ENCODE measurements at places on chromosomes 1 and 21.

DNA sequence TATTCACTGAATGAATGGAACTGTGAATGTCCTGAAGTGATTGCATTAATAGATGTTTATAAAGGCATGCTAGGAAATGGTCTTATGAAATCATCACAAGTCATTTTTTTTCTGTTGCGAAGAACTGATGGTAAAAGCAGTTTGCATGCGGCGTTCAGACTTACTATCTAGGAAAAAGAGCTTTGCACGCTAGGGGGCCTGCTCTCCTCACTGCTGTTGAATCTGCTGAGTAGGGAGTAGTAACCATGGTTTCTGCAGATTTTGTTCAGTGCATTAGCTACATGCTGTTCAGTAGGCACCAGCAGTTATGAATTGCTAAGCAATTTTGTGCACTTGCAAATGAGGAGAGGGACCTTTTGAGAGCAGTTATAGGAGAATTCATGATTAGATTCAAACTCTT is 57.9 kb downstream of the CENPF start:
- DNase-seq = no peak

DNA sequence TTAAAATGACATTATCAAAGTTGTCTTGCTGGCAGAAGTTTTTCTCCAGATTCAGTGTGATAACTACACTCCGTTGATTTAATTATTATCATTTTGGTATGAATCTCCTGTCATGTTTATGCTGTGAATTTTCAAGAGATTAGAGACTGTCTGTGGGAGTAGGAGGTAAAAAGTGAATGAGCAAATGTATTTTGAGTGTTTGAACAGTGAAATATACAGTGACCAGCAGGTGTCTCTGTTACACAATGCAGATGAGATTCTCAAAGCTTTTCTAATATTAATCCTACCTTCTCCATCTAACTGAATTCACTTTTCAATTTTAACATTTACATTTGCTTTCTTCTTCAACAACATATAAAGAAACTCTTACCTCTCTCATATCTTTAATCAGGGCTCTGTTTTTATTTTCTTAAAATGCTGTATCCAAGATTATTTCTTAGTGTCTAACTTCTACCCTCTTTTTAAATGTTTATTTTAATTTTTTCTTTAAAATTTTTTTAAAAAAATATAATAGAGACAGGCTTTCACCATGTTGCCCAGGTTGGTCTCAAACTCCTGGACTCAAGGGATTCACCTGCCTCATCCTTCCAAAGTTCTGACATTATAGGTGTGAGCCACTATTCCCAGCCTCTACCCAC is 20.9 kb upstream of the HSPA13 start:
- peak; percentile 54 for DNase-seq

- DNase-seq = no peak
Measured at GRCh38 chr1:213452501-213452900, 401.5 kb downstream of the RPS6KC1 start.

- DNase-seq = no peak
Measured at GRCh38 chr1:221227872-221228337, 348.7 kb downstream of the HLX start.

DNA sequence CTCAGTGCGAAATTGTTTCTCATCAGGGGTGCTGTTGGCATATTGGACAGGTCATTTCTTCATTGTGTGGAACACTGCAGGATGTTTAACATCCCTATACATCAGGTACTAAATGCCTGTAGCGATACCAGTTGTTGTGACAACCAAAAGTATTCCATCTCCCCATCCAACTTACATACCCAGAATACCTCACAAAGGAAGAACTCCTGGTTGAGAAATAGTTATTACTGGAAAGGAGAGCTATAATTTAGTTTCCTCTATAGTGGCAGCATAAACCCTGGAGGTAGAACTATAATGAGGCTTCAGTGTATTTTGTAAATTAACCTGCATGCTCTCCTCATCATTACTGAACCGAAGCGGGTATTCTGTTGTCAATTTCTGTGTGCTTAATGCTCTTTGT is 45.1 kb downstream of the IVNS1ABP start:
- no peak for DNase-seq

DNA sequence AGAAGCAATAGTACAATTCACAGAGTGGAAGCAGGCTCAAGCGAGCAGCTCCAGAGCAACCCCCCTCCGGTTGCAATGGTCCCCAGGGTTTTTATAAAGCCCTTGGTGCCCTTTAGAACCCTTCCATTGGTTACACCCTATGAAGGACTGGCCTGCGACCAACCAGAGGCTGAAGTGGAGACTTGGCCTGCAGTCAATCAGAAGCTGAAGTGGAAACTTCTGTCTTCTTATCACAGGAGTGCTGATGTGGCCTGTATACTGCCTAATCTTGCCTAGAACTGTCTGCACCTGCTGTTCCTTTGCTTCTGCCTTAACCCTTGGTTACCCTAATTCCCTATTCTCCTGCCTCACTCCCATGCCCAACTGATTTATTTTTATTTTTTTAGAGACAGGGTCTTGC is 15.4 kb upstream of the FRRS1 start:
- DNase-seq = no peak

GRCh38 chr1:78437396-78437795 is 53.4 kb upstream of the PTGFR start:
- DNase-seq = no peak

DNA sequence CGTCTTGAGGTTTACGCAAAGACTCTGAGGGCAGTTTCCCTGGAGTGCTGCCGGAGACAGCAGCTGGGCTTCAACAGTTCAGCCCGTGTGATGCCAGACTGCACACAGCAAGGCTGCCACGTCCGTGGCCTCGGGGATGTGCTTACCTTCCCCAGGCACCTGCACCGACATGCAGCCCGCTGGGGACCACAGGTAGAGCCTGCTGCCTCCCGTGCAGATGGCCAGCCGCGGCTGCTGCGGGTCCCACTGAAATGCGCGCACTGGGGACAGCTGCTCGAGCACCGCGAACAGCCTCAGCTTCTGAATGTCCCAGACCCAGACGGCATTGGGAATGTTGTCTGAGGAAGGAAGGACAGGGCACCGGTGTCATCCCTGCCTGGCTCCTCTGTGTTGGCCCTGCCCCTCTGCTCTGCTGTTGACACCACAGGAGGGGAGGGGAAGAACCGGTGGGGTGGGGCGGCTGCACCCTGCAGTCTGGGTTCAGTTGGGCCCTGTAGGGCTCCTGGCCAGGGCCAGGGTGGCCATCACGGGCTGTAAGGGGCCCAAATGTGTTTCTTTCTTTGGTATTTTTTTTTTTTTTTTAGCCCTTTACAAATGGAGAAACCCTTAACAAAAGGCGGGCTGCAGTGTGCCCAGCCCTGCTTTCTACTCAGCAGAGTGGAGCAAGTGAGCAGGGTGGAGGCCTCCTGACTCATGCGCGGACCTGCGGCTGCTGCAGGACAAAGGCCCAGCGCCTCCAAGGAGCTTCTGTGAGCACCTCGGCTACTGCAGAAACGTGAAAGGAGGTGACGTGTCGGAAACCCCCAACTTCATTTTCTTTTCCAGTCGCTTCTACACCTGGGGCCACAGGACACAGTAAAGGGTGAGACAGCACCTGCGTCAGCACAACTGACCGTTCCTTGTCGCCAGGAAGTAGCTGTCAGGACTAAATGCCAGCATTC is 6.8 kb downstream of the TPRG1L start:
- no peak for DNase-seq

DNA sequence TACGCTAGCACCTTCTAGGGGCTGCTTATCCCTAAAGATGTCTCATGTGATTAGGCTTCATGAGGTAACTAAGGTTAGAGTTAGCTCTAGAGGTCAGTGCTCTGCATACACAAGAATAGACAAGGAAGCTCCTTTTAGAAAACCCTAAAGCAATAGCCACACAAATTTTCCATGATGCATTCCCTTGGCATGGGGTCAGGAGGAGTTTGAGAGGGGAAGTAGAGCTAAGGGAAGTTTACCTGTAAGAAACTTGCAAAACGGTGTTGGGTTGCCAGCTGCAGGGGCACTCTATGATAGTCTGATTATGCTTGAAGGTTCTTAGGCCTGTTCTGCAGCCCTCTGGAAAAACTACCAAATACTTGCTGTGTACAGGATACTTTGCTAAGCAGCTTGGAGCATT is 39.0 kb upstream of the A3GALT2 start:
- DNase-seq = no peak

DNA sequence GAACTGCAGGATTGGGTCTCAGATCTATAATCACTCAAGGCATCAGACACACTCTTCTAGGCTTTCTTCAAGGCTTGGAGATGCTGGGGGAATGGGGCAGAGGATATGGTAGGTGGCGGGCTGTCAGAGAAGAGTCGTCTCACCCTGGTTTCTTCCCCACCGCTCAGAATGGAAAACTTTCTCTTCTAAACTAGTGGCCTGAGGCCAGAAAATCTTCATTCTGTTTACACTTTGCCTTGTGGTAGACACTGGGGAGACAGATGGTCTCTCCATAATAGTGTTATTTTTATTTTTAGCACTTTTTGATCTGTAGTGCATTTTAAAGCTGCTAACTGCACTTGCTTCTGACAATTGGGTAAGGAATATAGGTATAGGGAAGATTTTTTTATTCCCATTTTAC is 2.6 kb downstream of the PRELP start:
- DNase-seq = no peak

DNA sequence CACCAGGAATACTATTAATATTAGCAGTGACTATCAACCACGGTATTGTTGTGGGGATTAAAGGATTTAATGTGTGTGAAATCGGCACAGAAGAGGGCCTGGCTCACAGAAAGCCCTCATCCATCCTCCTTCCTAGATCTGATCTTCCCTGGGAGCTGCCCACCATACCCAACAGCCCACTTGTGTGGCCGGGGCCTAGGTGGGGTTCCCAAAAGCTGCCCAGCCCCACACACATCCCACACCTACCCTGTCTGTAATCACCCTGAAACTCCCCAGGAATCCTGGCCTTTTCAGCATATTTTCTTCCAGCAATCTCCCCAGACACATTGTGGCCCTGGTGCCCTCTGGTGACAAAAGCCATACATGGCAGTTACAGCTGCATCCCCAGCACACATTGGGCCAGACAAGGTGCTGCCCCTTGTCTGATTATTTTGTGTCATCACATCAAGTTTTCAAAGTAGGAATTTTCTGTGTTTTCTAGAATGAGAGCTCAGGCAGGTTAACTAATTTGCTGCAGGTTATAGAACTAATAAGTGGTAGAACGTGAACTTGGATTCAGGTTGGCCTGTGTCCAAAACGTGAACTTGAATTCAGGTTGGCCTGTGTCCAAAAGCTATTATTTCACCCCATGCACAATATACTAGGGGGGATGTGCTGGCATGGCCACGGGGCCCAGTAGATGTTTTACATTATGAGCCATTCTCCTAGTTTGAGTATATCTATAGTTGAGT is 5.3 kb upstream of the SLC6A9 start:
- DNase-seq = peak; percentile 54

DNA sequence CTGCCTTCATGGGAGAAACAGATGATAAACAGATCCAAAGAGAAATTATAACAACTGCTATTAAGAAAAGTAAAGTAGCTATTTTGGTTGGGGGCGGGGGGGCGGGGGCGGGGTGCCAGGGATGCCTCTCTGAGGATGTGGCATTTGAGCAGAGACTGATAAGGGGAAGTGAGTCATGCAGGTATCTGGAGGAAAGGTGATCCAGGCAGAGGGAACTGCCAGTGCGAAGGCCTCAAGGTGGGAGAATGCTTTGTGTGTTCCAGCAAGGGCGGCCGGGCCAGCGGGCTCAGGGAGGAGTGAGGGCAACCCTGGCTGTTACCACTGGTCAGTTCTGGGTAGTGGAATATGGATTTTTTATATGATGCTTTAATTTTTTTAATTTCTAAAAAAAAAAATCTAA is 7.0 kb upstream of the TNFRSF1B start:
- DNase-seq = no peak

GRCh38 chr1:115158181-115158580 is 68.9 kb upstream of the TSPAN2 start:
- no peak for DNase-seq

- DNase-seq = no peak
Measured at GRCh38 chr21:35234725-35235124, 185.6 kb upstream of the RUNX1 start.

- no peak for DNase-seq
Measured at GRCh38 chr1:183516725-183517124, 44.4 kb downstream of the SMG7 start.

- DNase-seq = no peak
Measured at GRCh38 chr1:246709835-246710234, 14.4 kb upstream of the SCCPDH start.

DNA sequence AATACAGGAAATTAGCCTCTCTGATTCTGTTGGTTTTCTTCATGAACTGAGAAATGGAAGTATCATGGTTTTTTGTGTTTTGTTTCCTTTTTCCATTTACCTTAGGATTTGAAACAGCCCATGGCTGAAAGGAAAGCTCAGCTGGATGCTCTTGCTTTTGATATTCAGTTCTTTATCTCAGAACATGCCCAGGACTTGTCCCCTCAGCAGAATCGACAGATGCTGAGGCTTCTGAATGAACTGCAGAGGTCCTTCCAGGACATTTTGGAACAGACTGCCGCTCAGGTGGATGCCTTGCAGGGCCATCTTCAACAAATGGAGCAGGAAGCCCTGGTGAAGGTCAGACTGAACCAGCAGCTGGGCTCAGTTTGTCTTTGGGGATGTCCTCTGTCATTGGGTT is 142.4 kb downstream of the MACF1 start:
- DNase-seq = no peak

GRCh38 chr1:25642574-25643108 is 26.1 kb downstream of the MAN1C1 start:
- peak; percentile 70 for DNase-seq

DNA sequence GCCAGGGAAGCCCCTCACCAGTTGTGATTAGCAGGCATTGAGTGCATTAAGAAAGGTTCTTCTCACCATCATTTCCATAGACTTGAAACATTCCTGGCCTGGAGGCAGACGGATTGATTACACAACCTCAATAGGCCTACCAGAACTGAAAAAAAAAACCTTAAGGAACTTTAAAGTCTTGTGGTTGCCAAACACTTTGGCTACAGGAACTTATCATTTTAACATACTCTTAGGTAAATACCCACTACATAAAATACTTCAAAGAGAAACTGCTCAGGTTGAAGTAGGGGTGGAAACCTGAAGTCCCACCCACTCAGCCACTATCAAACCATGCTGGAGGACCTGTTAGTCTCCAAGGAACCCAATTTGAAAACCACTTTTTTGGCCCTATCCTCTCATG is 22.4 kb upstream of the HMGB4 start:
- no peak for DNase-seq

GRCh38 chr1:181141431-181141910 is 53.0 kb downstream of the IER5 start:
- DNase-seq = peak; percentile 16

GRCh38 chr1:33606272-33606671 is 133.8 kb downstream of the ZSCAN20 start:
- no peak for DNase-seq

- no peak for DNase-seq
Measured at GRCh38 chr1:219773775-219774174, 154.6 kb downstream of the SLC30A10 start.

DNA sequence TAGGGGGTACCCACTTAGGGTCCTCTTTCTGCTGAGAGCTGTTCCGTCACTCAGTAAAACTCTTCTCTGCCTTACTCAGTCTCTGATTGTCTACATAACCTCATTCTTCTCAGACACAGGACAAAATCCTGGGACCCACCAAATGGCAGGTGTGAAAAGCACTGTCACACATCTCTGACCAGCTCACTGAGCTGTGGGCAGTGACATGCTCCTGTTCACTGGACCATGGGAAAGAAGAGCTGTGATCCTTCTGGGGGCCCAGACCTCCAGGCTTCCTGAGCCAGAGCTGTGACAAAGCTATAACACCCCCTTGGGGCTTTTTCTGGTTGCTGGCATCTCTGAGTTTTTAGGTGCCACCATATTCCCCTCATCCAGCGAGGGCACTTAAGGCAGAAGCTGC is 115.7 kb downstream of the NTPCR start:
- DNase-seq = no peak

- DNase-seq = no peak
Measured at GRCh38 chr21:24339406-24339805, 1267.9 kb downstream of the MRPL39 start.
